ENCODE measurements at places on chromosomes 4 and X. TPM values are rescaled to one million over a fixed set of nuclear protein-coding genes. Genes with fewer than 3 reads are reported as not detected.

ZNF185 gene
- polyA plus RNA-seq, result 42.6 TPM

IGSF1 gene
- 23.0 TPM for polyA plus RNA-seq

PAGE2B gene
- polyA plus RNA-seq, result 0.32 TPM

SMIM43 gene
- 0.47 TPM for polyA plus RNA-seq

DNA sequence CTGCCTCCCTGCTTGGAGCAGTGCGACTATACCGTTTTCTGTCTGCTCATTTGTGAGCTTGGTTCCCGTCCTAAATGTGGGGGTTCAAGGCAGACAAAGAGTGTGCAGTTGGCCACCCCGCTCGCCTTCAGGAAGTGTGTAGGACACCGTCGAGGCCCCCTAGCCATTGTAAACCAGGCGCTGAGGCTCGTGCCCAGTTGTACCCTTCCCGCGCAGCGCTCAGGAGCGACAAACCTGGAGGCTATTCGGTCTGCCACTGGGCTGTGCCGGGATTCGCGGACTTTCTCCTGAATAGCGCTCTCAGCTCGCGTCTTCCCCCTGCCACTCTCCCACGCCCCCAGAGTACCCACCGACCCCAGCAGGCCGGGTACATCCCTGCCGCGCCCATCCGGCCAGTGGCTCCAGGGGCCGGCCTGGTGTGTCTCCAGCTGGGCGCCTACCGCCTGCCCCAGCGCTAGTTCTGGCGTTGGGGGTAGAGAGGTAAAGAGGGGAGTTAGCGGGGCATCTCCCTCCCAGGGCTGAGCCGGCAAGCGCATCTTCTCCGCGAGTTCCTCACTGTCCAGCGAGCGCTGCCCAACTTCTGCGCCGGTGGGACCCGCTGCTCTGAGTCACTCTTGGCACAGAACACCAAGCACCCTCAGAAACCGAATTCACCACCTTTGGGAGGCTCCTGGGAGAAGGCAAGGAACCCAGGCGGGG, 880 bp upstream of the LONRF3 start:
- DNase-seq, result no peak

- DNase-seq, result no peak
Measured at GRCh38 chr4:105591573-105591972, 39.2 kb downstream of the ARHGEF38 start.

GRCh38 chr4:133513901-133514300, 364.8 kb downstream of the PCDH10 start:
- DNase-seq, result no peak

DNA sequence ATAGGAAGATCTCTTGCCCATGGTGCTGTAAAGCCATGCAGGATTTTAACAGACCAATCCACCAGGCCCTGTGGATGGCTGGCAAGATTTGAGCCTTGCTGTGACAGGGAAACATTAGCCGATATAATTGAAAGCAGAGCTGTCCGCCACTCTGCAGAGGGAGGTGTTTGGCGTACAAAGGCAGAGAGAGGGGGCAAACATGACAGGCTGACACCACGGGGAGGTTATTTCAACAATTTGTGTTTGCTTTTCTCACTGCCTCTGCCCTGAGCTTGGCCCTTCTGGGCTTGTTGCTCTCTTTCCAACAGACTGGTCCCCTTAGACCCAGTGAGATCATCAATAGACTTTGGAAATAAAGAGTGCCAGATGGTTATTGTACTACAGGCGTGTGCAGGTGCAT, 59.4 kb downstream of the CLNK start:
- DNase-seq, result no peak

DNA sequence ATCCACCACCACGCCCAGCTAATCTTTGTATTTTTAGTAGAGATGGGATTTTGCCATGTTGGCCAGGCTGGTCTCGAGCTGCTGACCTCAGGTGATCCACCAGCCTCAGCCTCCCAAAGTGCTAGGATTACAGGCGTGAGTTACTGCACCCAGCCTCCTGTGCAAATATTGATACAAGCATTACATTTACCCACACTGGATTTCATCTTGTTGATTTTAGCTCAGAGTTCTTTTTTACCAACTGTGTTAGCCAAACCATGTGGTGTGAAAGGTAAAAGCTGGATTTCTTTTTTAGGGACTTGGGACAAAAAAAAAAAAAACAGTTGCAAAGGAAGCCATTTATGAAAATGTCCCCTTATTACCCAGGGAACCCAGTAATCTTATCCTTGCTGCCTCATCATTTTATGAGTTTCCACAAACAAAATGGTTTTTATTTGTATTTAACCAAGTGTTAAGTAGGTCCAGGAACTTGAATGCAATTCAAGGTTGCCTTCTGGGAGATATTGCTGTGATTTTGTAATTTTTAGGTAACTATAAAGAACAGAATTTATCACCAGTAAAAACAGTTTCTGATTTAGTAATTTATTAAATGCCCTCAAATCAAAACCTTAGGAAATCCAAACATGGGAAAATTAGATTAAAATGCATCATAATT, 202.5 kb downstream of the PALLD start:
- no peak for DNase-seq

DNA sequence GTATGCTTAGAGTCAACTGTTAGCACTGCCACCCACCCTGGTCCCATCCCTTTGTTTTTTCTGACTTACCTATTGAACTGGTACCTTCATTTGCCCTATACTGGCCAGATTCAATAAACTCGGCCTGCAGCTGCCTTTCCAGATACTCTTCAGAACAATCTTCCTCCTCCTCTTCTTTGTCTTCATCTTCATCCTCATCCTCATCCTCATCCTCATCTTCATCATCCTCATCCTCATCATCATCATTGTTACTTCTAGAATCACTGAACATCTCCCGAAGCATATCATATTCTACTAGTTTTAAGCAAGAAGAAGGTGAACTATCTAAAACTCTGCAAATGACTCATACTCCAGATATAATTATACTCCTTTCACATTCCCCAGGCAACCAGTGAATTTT, 14.9 kb downstream of the TAF7L start:
- no peak for DNase-seq

GRCh38 chrX:78957049-78957767, 12.0 kb downstream of the P2RY10 start:
- DNase-seq, result no peak

- DNase-seq, result no peak
Measured at GRCh38 chr4:28435314-28435713, 1574.7 kb downstream of the STIM2 start.

DNA sequence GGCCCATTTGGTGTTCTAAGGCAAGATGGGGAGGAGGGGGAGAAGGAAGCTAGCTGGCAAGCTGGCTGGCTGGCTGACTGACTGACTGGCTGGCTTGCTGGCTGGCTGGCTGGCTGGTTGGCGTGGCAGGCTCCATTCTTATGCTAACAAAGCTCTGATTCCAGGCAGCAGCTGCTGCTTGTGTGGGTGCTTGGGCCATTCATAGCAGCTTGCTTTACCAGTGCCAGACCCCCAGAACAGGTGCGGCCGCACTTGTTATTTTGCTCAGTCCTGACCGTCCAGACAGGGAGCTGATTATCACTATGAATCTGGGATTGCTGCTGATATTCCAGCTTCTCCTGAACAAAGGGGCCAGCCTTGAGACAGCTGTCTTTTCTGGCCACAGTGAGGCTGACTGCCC, 131.2 kb upstream of the PAK3 start:
- DNase-seq, result no peak

Data from left kidney (tissue), 8 donors.